Gastroesophageal sphincter (tissue), 4 donors: ENCODE measurements at places on chromosomes 2 and 18. TPM values are rescaled to one million over a fixed set of nuclear protein-coding genes. Genes with fewer than 3 reads are reported as not detected.

PRKCE gene
- total RNA-seq = 19.4 TPM

CD8B2 gene
- total RNA-seq = 0.13 TPM

CAPN14 gene
- 0.40 TPM for total RNA-seq

PLEK gene
- 6.7 TPM for total RNA-seq

GPR39 gene
- total RNA-seq = 0.46 TPM

DPY30 gene
- total RNA-seq = 88.1 TPM

NPHP1 gene
- total RNA-seq = 19.5 TPM

CNNM4 gene
- total RNA-seq = 6.1 TPM

L3MBTL4 gene
- total RNA-seq = 8.1 TPM

DIPK1C gene
- 0.13 TPM for total RNA-seq

SATB2 gene
- total RNA-seq = 2.2 TPM
